Smooth muscle cell of the umbilical artery (primary cell): ENCODE measurements at places on chromosomes 12 and 14. TPM values are rescaled to one million over a fixed set of nuclear protein-coding genes. Genes with fewer than 3 reads are reported as not detected.

The NANOG gene
- not detected in 2 replicates for total RNA-seq

The ACSS3 gene
- total RNA-seq, result 6.2 and 8.9 TPM in 2 replicates

The KNTC1 gene
- 8.6 and 25.7 TPM in 2 replicates for total RNA-seq

The RAB5B gene
- 44.2 and 66.9 TPM in 2 replicates for total RNA-seq

The FBRSL1 gene
- 3.0 and 8.4 TPM in 2 replicates for total RNA-seq

The GUCY2C gene
- total RNA-seq, result not detected in 2 replicates

The IGFBP6 gene
- 202 and 245 TPM in 2 replicates for total RNA-seq

The PPP1R1A gene
- total RNA-seq, result not detected in 2 replicates

The PAPLN gene
- 4.2 and 6.4 TPM in 2 replicates for total RNA-seq

The SDR9C7 gene
- not detected in 2 replicates for total RNA-seq

The PRH2 gene
- 0.28 TPM in 1 of 2 replicates, not detected in the other for total RNA-seq

The NAV3 gene
- total RNA-seq, result 39.2 and 159 TPM in 2 replicates

The GPR84 gene
- total RNA-seq, result 0.05 TPM in 1 of 2 replicates, not detected in the other

The SEC23A gene
- total RNA-seq, result 633 and 704 TPM in 2 replicates

The STAC3 gene
- not detected in 2 replicates for total RNA-seq

The PZP gene
- not detected in 2 replicates for total RNA-seq

The RAB15 gene
- 1.8 and 3.6 TPM in 2 replicates for total RNA-seq

The SERPINA5 gene
- not detected in 2 replicates for total RNA-seq

The TAS2R8 gene
- not detected in 2 replicates for total RNA-seq

The KRT83 gene
- total RNA-seq, result not detected in 2 replicates

The RASSF8 gene
- total RNA-seq, result 58.8 and 69.3 TPM in 2 replicates

The DHRS7 gene
- 85.2 and 109 TPM in 2 replicates for total RNA-seq

The RD3L gene
- not detected in 2 replicates for total RNA-seq

The MGP gene
- total RNA-seq, result 6.7 and 31.5 TPM in 2 replicates

The PLA2G1B gene
- not detected in 2 replicates for total RNA-seq

The MUCL1 gene
- total RNA-seq, result not detected in 2 replicates

The SLC10A1 gene
- not detected in 2 replicates for total RNA-seq

The DLGAP5 gene
- 3.3 and 23.8 TPM in 2 replicates for total RNA-seq

The ATXN2 gene
- 23.8 and 42.6 TPM in 2 replicates for total RNA-seq

The ATL1 gene
- total RNA-seq, result 5.6 and 5.7 TPM in 2 replicates

The NTF3 gene
- total RNA-seq, result 7.1 and 13.9 TPM in 2 replicates

The SLC38A1 gene
- total RNA-seq, result 77.5 and 85.0 TPM in 2 replicates

The KCNA1 gene
- not detected in 2 replicates for total RNA-seq

The SLC39A2 gene
- total RNA-seq, result 0.30 TPM in 1 of 2 replicates, not detected in the other

The RNF212B gene
- not detected in 2 replicates for total RNA-seq

The CCDC196 gene
- total RNA-seq, result not detected in 2 replicates

The FOXA1 gene
- 1.1 TPM in 1 of 2 replicates, not detected in the other for total RNA-seq

The PMCH gene
- total RNA-seq, result not detected in 2 replicates

The NYNRIN gene
- total RNA-seq, result 1.2 and 3.0 TPM in 2 replicates

The GRIP1 gene
- 1.5 and 3.6 TPM in 2 replicates for total RNA-seq

The KRT77 gene
- total RNA-seq, result not detected in 2 replicates

The BDKRB2 gene
- 17.1 and 33.3 TPM in 2 replicates for total RNA-seq

The EIF2S1 gene
- total RNA-seq, result 185 and 281 TPM in 2 replicates

The C12orf56 gene
- 0.30 and 1.8 TPM in 2 replicates for total RNA-seq

The ADAMTS20 gene
- under 0.01 and 0.14 TPM in 2 replicates for total RNA-seq

The CLEC6A gene
- total RNA-seq, result not detected in 2 replicates

The SMIM41 gene
- total RNA-seq, result 0.23 TPM in 1 of 2 replicates, not detected in the other

The AKAP6 gene
- 1.2 and 5.3 TPM in 2 replicates for total RNA-seq

The TCL1B gene
- not detected in 2 replicates for total RNA-seq

The PLEKHG7 gene
- total RNA-seq, result not detected in 2 replicates

The PTPRO gene
- 0.28 and 0.30 TPM in 2 replicates for total RNA-seq

The FZD10 gene
- total RNA-seq, result not detected in 2 replicates

The SERPINA6 gene
- total RNA-seq, result not detected in 2 replicates

The PRR4 gene
- total RNA-seq, result 1.2 and 2.0 TPM in 2 replicates

The AP1G2 gene
- total RNA-seq, result 8.9 and 14.0 TPM in 2 replicates

The BATF gene
- not detected in 2 replicates for total RNA-seq

The APOLD1 gene
- 3.0 and 4.5 TPM in 2 replicates for total RNA-seq

The ABCB9 gene
- 8.9 and 9.2 TPM in 2 replicates for total RNA-seq

The ITPR2 gene
- total RNA-seq, result 84.8 and 98.6 TPM in 2 replicates
